ENCODE measurements at places on chromosomes 2 and 18.

GRCh38 chr2:8364668-8365067 is 317.2 kb upstream of the ID2 start:
- DNase-seq: no peak

- DNase-seq: no peak
Observed at GRCh38 chr2:226445216-226445861, 354.3 kb downstream of the IRS1 start.

DNA sequence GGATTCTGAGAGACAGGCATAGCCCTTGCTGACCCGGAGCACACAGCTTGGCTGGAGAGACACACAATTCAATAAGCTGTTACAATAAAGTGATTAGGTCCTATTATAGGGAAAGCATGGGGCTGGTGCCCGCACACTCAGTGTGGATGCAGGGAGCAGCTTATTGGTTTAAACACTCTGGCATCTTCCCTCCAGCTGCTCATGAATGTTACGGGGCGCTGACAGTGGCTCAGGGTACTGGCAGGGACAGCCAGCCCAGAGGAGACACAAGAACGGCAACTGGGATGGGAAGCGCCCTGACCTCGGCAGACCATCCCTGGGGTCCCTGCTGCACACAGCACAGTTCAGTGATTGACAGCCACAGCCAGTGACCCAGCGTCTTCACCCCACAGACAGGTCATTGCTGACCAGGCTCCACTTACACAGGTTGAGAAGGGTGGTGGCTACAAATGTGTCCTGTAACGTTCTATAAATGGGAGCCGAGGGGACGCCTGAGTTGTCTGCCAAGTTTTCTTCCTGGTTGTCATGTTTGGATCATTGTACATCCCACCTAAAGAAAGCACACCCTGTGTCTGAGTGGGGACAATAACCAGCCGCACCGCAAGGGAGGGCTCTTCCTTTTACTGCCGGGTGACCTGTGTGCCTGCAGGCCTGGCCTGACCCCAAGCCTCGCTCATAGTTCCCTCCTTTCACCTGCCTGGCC is 60.3 kb downstream of the SH3BP4 start:
- no peak for DNase-seq

DNA sequence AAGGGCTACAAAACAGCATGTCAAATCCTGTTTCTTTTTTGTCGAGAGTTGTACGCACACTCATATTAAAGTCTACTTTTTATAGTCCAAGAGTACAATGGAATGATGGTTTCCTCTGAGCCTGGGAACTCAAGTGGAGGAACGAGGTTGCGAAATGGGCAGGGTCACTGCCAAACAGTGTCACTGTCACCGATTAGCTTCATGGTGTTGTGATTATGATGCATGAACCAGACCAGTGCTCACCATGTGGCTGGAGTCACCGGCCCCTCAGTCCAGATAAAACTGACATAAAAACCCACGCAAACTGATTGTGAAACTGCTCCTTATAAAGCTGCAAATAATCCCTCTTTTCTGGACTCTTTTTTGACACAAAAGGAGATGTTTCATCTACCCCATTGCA is 122.0 kb downstream of the COPS8 start:
- no peak for DNase-seq

GRCh38 chr2:136019306-136019705 is 33.9 kb upstream of the DARS1 start:
- no peak for DNase-seq

Measured in activated naive CD4-positive, alpha-beta T cell (primary cell).